ENCODE measurements at places on chromosomes 13 and 19.

DNA sequence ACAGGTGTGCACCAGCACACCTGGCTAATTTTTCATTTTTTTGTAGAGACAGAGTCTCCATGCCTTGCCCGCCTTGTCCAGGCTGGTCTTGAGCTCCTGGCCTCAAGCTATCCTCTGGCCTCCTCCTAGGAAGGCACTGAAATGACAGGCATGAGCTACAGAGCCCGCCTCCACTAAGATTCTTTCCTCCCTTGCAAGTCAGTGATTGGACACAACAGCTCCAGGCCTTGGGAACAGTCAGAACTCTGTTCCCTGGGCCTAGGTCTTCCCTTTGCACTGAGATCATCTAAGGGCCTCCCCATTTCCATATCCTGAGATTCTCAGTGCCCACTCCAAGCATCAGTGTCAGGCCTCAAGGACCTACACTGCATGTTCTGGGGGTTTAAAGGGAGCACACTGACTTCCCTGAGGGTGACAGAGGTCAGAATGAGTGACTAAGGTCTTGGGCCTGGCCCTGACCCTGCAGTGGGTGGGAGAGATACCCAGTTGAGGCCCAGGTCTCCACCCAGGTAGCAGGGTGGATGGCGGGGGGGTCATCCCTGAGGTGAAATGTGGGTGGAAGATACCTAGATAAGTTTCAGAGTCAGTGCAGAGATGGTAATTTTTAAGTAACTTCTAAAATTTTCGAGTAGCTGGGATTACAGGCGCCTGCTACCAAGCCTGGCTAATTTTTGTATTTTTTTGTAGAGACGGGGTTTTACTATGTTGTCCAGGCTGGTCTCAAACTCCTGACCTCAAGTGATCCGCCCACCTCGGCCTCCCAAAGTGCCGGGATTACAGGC lies 17.3 kb upstream of the ERCC1 start:
- DNase-seq: no peak

DNA sequence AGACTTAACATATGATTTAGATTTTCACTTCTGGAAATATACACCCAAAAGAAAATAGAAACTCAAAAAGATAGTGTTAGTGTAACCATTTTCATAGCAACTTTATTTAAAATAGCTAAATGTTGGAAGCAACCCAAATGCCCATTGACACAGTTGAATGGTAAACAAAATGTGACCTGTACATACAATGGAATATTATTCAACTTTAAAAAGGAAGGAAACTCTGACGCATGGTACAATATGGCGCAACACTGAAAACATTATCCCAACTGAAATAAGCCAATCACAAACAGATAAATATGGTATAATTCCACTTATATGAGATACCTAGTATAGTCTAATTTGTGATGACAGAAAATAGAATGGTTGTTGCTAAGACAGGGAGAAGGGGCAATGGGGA lies 1456.1 kb upstream of the MIR17HG start:
- DNase-seq: no peak

DNA sequence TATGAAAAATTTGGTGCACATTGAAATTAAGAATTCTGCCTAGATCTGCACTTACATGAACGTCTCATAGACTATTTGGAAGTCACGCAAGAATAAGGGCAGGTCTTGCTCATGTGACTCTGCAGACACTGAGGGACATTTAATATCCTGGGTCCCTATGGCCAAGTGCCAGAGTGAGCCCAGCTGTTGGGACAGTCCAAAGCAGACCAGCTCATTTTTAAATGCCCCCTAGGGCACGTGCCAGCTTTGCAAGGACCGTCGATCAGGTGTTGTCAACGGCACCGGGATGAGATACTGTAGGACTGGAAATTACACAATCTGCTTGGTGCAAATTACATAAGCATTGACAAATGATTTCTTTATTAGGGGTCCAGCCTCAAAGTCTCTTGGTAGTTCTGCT lies 293.6 kb downstream of the TEX29 start:
- DNase-seq: no peak

DNA sequence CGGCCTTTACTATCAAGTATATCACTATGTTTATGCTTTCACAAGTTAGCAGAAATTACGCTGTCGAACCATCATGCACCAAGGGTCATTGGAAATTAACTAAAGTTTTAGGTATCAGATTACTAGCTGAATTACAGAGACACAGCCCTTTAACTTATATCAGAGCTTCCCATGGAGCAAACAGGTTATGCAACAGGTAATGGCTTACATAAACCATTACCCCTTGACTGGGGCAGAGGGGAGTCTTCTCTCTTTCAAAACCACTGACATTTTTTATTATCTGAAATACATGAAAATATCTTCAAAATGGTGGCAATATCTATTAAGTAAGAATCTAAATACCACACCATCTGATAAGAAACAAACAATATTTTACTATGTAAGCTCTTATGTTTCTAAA lies 1692.9 kb upstream of the SLC10A2 start:
- DNase-seq: no peak

GRCh38 chr19:54114340-54115108 lies 933 bp downstream of the TFPT start:
- peak; percentile 13 for DNase-seq

GRCh38 chr19:40831502-40832430 lies 18.5 kb downstream of the CYP2A6 start:
- DNase-seq: no peak

DNA sequence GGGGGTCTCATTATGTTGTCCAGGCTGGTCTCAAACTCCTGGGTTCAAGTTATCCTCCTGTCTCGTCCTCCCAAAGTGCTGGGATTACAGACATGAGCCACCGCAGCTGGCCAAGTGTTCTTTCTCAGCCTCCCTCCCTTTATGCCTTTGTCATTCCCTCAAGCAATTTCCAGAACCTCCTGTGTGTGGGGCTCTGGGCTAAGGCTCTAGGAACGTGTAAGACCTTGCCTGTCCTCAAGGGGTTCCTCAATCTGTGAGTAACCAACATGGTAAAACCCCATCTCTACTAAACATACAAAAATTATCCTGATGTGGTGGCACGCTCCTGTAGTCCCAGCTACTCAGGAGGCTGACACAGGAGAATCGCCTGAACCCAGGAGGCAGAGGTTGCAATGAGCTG lies 15.5 kb upstream of the SPACA4 start:
- no peak for DNase-seq

DNA sequence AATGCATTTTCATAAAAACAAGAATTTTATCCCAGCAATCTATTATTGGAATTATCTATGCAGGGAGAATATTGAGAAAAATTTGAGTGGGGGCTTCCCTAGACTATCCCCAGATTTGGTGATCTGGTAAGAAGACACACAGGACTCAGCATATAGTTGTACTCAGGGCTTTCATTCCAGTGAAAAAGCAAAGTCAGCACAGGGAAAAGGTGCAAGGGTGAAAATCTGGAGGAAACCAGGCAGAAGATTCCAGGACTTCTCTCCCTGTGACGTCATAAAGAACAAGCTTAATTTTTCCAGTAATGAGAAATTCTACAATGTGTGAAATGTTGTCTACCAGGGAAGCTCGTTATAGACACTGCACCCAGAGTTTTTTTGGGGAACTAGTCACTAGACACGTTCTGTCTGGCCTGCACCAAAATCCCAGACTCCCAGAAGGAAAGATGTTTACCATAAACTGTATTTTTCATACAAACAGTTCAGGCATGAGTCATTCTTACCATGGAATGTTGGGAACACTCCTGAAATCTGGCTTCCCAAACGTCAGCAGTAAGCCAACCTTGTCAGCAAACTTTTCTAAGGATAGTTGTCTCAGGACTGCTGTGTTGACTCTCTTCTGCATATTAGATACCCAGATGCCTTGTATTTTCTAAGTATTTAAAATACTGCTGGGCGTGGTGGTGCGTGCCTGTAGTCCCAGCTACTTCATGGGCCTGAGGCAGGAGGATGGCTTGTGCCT lies 107.4 kb downstream of the DNAJC3 start:
- no peak for DNase-seq

DNA sequence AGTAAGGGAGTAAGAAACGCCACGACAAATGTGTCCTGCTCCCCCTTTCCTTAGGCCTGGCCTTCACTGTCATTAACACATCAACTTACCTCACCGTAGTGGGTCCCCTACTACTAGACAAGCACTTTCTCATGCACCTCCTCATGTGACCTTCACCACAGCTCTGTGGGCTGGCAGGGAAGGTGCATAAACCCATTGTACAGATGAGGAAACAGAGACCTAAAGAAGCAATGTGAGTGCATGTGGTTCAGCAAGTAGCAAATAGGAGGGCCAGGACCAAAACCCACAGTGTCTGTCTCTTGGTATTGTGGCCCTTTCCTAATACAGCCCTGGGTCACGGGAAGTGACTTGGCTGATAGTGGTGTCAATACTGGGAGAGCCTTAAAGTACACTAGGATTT lies 5.3 kb downstream of the CCDC70 start:
- no peak for DNase-seq

DNA sequence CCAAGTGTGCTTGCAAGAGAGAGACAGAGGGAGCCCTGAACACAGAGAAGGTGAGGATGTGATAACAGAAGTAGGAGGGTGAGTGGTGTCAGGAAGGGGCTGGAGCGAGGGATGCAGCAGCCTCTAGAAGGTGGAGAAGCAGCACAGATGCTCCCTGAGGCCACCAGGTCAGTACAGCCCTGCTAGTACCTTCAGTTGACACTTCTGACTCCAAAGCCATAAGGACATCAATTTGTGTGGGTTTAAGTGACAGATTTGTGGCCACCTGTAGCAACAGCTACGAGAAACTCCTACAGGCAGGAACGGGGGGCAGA lies 6.9 kb downstream of the ERICH4 start:
- no peak for DNase-seq

- peak; percentile 83 for DNase-seq
Observed at GRCh38 chr19:39406656-39407409, at the start of gene ZFP36. TSS of gene ZFP36 (plus strand) at chr19:39406847. CDS start at chr19:39406905, 58 bp downstream.

GRCh38 chr13:43270130-43270830 lies 246.9 kb downstream of the DNAJC15 start:
- no peak for DNase-seq

DNA sequence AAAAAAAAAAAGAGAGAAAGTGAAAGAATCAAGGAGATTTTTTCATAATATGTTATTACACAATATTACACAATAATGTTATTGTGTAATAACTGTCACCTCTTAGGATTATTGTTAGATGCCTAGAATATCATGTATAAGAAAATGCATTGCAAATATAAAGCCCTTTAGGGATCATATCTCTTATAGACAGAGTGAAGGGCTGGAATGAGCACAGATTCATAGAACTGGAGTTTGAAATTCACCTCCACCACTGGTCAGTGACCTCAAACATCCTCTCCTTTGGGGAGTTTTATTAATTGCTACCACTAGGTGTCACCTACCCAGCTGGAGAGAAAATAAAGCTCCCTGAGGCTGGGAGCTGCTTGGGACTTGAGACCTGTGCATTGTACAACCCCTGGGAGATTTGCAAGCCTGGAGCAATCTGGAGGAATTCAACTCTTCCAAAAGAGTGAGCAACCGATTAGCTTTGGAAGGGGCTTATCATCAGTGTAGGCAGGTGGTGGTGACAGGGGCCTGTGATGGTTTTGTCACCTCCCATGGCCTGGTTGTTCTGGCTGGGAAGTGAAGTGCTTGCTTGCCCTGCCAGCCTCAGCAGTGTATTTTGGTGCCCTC lies 30.3 kb upstream of the FRY start:
- no peak for DNase-seq

- no peak for DNase-seq
Observed at GRCh38 chr19:5188548-5189317, 151.9 kb downstream of the PTPRS start.

DNA sequence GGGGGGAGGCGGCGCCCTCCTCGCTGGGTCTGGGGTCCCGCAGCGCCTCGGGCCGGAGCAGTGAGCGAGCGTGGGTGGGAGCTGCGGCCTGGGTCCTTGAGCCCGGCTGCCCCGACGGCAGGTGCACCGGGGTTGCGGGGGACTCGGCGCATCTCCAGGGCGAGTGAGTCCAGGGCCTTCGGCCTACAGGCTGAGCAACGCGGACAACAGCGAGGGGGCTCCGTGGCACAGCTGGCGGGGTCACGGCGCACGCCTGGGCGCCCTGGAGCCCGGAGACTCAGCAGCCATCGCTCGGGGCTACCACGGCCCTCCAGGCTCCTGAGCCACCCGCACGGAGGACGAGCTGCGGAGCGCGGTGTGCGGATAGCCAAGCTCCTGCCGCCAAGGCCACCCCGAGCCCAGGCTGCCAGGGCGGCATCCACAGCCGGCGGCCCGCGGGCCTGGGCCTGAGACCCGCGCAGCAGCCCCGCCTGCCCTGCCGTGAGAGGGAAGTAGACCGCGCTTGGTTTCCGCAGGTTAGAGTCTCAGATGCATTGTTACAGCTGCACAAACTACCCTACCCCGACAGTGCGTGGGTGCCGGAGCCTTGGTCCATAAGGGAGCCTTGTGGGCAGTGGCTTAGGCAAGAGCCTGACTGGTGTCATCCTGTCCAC lies 253.9 kb upstream of the SGCG start:
- DNase-seq: no peak

- no peak for DNase-seq
Observed at GRCh38 chr13:110303644-110304043, 3.3 kb downstream of the COL4A1 start.

DNA sequence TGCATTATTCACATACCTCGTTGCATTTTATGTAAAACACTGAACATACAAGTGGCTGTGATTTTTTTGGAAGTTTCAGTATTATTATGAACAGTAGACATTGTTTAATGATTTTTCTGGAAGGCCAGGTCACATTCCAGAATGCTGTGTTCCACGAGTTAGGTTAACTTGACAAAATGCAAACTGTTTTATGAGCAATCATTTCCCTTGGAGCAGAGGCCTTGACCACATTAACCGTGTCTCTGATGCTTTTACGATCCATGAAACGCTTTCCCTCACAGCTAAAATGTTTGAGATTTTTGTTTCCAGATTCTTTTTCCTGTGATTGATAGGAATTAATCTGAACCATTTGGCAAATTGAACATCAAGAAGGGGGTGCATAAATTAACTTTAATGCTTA lies 57.8 kb downstream of the MBNL2 start:
- no peak for DNase-seq

DNA sequence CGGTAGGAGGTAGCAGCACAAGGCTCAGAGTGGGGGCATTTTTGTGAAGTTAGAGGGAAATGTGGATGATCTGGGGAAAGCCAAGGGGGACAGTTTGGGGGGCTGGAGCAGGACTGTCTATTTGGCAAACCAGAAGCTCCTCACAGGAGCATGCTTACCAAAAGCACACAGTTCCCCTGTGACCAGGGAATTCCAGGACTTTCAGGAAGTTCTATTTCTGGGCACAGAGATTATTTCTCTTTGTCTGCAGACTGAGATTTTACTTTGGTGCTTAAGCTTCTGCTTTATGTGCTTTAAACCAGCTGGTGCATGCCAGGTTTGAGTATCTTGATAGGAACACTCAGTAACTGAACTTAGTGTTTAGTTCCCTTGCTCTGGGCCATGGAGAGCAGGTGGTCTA lies 525.3 kb downstream of the DIAPH3 start:
- no peak for DNase-seq

All from stimulated activated CD8-positive, alpha-beta memory T cell treated with anti-CD3 and anti-CD28 coated beads, Interleukin-12 subunit alpha, Interleukin-12 subunit beta, amount 100 ng/mL, for 4 hours (primary cell).